Kidney tubule cell (primary cell): ENCODE measurements at places on chromosomes 16 and 17.

DNA sequence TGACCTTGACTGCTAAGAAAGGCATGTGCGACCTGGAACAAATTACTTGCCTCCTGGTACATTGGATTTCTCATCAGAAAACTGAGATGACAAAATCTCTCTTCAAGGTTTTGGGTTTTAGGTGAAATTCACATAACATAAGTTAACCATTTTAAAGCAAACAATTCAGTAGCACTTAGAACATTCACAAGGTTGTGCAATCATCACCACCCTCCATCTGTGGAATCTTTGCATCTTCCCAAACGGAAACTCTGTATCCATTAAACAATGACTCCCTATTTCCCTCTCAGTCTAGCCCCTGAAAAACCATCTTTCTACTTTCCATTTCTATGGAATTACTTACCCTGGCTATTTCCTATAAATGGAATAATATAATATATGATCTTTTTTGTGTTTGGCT, 42.2 kb upstream of the BRD7 start:
- no peak for DNase-seq

DNA sequence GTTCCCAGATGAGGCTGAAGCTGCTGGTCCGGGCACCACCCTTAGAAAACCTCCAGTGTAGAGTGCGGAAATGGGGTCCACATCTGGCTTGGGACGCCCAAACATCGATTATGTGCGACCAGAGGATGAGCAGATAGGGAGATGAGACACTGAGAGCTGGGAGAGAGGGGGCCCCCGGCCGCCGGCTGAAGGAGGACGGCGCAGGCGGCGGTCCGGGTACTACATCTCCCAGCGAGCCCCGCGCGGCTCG, 182 bp upstream of the SPECC1 start:
- no peak for DNase-seq

- no peak for DNase-seq
Observed at GRCh38 chr17:17851103-17852002, 14.6 kb upstream of the SREBF1 start.

DNA sequence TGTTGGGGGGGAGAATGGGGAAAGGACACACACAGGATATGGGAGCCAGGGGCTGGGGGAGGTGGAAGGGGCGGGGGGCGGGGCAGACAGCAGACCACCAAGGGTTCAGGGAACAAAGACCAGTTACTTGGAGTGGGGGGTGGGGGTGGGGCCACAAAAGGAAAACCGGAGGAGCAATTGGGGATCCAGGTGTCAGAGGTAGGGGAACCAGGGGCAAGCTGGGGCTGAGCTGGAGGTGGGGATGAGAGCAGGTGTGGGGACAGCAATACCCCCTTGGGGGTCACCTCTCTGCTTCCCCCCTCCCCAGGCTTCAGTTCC, 1.4 kb upstream of the ORAI3 start:
- DNase-seq: no peak

- no peak for DNase-seq
Observed at GRCh38 chr17:13413001-13413400, 188.7 kb downstream of the HS3ST3A1 start.

- DNase-seq: peak; percentile 12
Observed at GRCh38 chr16:77374384-77374783, 60.5 kb downstream of the ADAMTS18 start.

DNA sequence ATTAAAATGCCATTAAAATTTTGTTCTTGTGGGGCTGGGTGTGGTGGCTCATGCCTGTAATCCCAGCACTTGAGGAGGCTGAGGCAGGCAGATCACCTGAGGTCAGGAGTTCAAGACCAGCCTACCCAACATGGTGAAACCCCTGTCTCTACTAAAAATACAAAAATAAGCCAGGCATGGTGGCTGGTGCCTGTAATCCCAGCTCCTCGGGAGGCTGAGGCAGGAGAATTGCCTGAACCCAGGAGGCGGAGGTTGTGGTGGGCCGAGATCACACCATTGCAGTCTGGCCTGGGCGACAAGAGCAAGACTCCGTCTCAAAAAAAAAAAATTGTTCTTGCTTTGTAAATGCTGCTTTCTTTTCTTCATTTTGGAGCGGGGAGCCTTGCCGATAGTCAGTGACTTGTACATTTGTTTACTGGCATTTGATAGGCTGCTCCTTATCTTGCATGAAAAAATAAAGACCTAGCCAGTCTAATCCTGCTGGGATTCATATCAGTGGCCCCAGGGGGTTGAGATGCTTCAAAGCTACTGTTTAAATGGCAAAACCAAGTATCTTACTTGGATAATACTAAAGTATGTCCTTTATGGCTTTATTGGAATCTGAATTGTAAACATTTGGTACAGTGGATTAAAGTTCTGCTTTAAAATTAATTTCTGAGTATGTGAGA, 3.3 kb upstream of the CLTC start:
- no peak for DNase-seq

DNA sequence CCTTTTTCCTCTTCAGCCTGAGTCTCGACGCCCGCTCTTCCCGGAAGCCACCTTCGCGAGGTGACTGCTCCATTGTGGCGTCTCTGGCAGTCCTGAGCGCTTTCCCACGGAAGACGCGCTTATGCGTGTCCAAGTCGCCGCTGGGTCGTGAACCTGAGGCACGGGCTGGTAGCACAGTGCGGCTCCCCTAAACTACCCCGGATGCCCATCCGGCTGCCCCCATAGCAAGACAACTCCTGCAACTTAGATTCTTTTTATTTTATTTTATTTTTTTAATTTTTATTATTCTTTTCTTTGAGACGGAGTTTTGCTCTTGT, 2.1 kb upstream of the ESRP2 start:
- no peak for DNase-seq

DNA sequence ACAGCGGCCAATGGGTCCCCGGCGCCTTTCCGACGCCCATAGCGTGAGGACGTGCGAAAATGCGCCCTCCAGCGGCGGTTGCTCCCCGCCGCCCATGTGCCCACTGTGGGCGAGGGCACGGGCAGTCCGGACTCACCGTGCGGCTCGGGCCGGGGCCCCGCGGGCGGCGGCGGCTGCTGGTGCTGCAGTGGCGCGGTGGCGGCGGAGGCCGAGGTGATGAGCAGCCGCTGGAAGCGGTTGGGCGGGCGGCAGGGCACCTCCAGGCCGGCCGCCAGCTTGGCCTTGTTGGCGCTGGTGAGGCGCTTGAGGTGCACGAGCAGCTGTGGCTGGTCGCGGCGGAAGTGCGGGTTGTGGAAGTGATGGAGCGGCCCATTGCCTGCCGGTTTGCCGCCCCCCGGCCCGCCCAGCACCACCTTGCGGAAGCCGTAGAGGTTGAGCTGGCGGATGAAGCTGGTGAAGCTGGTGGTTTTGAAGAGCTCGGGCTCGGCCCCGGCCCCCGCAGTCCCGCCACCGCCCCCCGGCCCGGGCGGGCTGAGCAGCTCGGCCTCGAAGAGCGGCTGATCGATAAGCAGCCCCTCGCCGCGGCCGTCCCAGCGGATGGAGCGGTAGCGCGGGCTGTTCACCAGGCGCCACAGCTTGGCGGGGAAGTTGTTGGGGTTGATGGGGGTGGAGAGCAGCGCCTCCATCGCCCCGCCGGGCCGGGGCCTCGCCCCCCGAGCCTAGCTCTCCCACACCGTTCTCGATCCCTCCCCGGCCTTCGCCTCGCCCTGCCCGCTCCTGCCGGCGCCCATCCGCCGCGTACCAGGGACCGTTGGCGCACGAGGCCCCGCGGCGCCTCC, at the start of gene HSF5:
Gene HSF5 (minus strand): TSS at position 820 of the 839 bp plus-strand sequence. CDS start 134 bp downstream, at position 686.
- no peak for DNase-seq

DNA sequence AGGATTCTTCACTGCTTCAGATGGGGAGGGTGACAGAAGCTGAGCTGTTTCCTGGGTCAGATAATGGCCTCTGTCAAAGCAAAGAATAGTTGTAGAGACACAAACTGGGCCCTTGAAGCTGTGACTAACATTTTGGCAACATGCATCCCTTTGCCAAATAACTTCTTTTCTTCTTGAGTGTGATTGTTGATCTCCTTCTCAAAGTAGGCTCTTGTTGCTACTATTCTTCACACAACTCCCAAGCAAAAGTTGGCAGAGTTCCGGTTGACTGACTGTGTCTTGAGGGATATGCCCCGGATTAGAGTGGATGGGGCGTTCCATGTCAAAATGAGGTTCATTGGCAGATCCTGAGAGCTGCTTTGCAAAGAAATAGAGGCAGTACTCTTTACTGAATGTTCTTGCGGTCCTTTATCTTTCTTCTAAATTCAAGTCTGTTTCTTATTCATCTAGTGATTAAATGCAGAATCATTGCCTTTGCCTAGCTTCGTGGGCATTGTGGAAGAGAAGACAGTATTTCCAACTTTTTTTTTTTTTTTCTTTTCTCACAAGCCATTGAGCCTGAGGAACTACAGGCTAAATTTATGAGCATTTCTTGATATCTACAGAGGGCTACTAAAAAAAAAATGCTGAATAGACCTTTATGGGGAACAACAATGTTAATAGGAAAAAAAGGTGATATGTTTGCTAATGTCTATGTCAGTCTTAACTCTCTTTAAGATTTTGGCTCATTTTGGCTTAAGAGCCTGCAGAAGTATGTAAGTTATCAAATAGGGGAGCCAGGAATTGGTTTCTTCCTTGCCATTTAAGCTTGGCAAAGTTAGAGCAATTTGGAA, 5.8 kb downstream of the WIPF2 start:
- peak; percentile 21 for DNase-seq

DNA sequence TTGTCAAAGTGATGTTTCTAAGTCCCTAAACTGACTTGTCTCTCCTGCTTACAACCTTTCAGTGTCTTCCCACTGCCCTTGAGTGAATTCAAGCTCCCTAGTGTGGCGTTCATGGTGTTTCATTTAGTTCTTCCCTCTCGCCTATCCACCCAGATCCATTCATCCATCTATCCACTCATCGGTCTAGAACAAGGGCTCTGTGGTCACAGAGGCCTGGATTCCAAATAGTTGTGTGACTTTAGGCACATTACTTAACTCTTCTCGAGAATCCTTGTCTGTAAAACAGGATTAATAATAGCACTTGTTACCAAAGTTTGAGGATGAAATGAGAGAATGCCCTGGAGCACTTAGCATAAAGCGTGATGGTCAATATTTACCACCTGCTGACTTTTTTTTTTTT, 870 bp upstream of the TAC4 start:
- DNase-seq: no peak

DNA sequence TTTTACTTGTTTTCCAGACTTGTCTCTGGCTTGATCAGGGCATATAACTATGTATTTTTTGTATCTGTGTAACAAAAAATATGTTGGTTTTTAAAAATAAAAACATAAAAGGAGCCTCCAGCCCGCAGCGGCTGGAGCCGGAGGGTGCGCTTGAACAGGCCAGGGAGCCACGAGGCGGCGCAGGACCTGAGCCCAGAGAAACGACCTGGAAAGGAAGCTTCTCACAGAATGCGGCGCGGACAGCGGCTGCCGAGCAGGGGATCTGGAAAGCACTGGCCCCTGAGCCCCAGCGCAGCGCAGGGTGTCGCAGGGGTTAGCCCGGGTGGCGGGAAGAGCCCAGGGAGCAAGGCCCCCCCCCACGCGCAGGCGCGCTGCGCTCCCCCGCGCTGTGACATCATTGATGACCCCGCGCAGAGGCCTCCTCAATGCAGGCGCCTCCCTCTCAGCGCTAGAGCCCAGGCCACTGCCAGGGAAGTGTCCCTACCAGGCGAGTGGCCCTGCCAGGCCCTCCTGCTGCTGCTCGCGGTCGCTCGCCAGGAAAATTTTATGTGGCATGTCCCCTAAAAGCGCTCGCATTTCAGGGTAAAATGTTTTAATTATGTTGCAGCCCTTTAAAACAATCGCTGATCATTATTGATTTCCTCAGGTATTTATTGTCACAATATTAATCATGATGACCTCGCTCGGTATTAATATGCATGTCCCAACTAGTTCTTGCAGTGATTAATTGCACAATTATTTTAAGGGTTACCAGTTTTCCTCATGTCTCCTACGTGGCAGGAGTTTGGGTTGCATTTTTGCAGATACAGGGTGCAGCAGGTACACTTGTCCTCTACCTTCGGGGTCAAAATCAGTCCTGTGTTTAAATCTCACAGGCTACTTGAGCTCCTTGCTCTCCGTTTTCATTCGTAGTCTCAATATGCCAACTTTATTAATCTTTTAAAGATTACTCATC, 134.2 kb downstream of the USP22 start:
- DNase-seq: peak; percentile 85

DNA sequence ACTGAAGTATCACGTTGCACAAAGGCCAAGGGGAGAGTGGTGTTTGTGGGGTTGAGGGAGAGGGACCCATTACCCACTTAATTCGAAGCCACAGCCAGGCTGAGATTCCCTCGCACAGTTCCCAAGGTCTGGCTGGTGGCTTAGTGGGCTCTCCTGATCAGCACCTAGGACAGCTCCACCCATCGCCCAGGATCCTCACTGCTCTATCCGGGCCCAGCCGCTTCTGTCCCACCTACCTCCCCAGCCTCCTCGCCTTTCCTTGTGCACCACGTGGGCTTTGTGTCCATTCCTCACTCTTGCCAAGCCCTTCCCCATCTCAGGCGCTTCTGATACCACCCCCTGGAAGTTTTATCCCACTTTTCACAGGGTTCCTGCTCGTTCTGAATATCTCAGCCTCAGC, 163.5 kb downstream of the CCT6B start:
- peak; percentile 15 for DNase-seq

DNA sequence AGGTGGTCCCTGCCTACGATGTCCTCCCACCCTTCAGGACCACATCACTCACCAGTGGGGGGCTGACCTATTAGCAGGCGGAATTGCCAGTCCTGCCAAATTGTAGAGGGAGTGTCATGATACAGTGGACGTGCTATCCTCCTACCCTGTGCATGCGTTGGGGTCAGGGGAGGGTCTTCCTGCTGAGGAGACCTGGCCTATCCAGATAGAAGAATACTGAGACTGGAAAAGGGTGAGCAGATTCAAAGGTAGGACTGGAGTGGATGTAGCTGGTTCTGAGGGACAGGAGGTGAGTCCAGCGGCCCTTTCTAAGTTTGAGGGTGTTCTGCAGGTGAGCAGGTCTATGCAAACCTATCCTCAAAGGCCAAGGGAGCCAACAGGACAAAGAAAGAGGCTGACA, 8.0 kb downstream of the PRSS41 start:
- no peak for DNase-seq

DNA sequence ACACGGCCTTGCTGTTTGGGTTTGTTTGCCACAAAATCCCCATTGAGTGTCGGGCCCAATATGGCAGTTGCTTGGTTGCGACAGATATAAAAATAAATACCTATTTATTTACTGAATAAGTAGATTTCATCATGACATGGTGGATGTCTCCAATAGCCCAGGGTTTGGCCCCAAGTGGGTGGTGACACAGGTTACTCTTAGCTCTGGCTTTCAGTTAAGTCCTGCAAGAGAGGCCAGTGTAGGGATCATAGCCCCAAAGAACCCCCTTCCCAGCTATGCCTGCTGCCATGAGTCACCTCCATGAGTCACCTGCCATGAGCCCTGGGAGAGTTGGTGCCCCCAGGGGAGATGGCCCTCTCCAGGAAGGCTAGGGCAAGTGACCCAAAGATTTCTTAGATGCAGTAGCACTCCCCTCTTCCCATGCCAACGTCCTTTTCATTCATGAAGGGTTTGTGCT, 78.7 kb upstream of the LGALS9 start:
- DNase-seq: peak; percentile 91
